ENCODE measurements at places on chromosomes 7 and 10.

GRCh38 chr7:96441436-96442084 lies 119.7 kb upstream of the SLC25A13 start:
- DNase-seq, result no peak

- DNase-seq, result no peak
Measured at GRCh38 chr7:92639966-92640365, 49.8 kb upstream of the FAM133B start.

DNA sequence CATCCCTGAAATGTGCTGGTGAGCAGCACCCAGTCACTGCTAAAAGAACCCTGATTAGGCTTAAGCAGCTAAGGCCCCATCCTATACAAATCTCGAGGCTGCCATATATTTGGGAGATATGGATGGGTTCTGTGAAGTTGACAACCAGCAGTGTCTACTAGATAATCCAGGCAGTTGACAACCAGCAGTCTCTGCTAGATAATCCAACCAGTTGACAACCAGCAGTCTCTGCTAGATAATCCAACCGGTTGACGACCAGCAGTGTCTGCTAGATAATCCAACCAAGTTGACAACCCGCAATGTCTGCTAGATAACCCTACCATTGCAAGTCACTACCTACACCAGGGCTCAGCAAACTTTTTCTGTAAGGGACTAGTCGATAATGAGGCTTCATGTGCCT lies 58.3 kb upstream of the KDM7A start:
- no peak for DNase-seq

GRCh38 chr10:80132299-80133139 lies at the start of gene PLAC9:
TSS of gene PLAC9 (plus strand) at chr10:80132730. CDS start at chr10:80132763, 33 bp downstream.
- DNase-seq, result no peak

- no peak for DNase-seq
Measured at GRCh38 chr7:63918986-63919385, 79.7 kb upstream of the ZNF722 start.

DNA sequence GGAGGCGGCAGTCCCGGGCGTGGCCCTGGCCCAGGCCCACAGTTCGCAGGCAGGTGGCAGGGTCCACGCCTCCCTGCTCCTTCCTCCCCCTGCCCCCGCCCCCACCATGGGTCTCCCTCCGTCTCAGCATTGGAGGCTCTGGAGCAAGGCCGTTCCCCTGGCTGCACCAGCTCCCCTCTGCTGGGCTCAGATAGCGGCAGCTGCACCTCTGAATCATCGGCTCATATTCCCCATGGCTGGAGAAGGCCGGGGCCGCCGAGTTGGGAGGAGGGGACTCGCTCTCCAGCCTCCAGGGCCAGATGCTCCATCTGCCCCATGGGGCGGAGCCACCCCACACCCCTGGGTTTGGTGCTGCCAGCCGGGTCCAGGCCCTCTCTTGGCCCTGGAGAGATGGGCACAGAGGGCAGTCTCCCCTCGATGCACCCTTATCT lies 145.0 kb downstream of the ELFN1 start:
- no peak for DNase-seq

- DNase-seq, result no peak
Measured at GRCh38 chr10:116270771-116271592, 2.0 kb downstream of the GFRA1 start.

DNA sequence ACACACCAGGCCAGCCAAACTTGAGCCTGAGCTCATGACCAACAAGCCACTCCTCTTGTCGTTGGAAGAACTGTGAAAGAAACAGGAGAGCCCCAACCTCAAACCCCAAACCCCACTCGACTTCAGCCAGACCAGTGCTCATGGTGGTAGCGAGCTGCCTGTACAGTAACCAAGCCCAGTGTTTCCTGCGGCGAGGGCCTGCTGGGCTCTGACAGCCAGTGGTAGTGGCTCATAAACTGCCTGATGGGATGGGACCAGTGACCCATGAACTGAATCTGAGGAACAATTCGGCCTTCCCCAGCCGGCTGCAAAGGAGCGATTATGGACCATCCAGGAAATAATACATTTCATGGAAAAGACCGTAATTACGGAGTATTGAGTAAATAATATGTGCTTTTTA lies 191.9 kb downstream of the RPS24 start:
- no peak for DNase-seq

- no peak for DNase-seq
Measured at GRCh38 chr10:62813981-62814380, 2.2 kb downstream of the EGR2 start.

- no peak for DNase-seq
Measured at GRCh38 chr10:2882628-2883027, 184.7 kb upstream of the PFKP start.

- no peak for DNase-seq
Measured at GRCh38 chr7:92260248-92260781, 14.5 kb downstream of the ANKIB1 start.

DNA sequence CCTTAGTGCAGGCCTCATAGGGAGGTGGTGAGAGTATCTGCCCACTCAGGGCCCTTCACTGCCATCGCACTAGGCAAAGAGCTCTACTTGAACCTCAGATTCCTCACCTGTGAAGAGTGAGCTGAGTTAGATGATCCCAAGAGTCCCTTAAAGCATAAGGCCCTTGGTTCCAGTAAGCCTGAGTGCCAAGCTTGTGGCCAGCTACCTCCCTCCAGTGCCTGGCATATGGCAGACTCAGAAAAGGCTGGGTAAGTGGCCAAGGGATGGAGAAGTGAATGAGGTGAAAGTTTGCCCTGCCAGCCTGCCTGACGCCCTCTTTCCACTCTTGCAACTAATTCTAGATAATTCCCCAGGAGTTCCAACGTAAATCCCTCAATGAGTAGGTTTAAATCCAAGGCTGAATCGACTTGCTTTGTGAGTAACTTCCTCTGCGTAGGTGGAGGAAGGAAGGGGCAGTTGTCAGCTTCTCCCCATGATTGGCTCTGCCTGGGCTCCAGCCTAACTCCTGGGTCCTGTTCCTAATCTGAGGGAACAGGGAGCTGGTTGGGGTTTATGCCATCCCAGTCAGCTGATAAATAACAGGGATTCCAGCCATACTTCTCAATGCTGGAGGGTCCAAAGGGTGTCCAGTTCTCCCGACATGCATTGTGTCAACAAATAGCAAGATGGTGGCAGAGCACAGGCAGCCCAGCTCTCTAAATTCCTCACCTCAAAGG lies 14.2 kb downstream of the DUSP5 start:
- DNase-seq, result no peak

GRCh38 chr7:129343099-129343700 lies 91.0 kb upstream of the STRIP2 start:
- DNase-seq, result no peak

DNA sequence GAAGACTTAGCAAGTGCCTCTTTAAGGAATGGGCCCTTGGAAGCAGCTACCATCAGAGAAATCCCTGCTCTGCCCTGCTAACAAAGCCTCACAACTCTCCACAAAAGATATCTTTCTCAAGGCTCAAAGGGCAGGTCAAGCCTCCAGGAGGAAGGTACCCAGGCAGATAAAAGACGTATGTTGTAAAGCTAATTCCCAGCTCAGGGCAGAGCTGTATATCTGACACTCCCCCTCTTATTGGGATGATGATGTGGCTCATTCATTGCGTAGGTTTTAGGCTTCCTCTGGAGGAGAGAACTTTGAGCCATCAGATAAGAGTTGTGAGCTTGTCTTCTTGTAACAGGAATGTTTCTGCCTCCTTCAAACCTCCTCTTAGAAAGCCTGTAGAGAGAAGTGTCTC lies 145.4 kb downstream of the CALN1 start:
- DNase-seq, result no peak

- DNase-seq, result no peak
Measured at GRCh38 chr10:88222881-88223280, 359.5 kb downstream of the PTEN start.

DNA sequence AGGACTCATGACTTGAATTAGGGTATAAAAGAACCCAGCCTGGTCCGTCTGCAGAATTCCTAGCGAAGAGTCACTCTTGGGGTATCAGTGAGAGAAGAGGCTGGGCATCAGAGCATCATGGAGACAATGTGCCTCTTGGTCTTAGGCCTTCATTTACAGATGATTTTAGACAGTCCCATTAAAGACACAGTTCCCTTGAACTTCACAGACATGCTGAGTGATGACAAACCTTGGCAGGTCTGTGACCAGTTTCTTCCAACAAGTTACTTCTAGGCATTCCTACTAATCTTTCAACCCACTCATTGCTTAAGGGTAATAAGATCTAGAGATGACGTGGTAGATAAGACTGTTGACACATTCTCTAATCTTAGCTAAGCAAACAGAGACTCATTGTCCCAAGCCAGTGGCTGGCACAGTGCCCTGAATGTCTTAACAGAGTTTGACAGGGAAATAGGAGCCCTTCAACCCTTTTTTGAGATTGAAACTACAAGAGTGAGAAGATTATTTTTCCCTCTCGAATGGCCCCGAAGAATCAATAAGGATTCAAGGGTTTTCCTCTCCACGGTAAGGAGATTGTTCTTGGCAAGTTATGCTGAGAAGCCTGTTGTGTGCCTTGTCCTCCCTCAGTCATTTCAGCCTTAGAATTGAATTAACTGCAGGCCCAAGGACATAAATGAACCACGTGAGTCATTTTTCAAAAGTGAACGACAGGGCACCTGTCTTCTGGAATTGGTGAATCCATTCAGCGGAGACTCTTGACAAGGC lies 281.1 kb downstream of the CCDC3 start:
- no peak for DNase-seq

GRCh38 chr7:142384493-142384922 lies 126.7 kb upstream of the PRSS58 start:
- no peak for DNase-seq

- peak; percentile 52 for DNase-seq
Measured at GRCh38 chr10:24920907-24921881, 31.2 kb downstream of the PRTFDC1 start.

- no peak for DNase-seq
Measured at GRCh38 chr10:114662646-114663217, 4.7 kb upstream of the ABLIM1 start.

DNA sequence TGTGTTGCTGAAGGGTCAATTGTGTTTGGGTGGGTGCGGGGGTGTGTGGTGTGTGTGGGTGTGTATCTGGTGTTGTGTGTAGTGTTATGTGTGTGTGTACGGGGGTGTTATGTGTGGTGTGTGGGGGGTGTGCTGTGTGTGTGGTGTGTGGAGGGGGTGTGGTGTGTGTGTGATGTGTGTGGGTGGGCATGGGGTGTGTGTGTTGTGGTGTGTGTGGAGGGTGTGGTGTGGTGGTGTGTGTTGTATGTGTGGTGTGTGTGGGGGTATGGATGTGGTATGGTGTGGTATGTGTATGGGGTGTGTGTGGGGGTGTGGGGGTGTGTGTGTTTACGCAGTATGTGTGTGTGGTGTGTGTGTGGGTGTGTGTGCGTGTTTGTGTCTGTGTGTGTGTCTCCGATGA lies 110.8 kb downstream of the ZNF22 start:
- no peak for DNase-seq

DNA sequence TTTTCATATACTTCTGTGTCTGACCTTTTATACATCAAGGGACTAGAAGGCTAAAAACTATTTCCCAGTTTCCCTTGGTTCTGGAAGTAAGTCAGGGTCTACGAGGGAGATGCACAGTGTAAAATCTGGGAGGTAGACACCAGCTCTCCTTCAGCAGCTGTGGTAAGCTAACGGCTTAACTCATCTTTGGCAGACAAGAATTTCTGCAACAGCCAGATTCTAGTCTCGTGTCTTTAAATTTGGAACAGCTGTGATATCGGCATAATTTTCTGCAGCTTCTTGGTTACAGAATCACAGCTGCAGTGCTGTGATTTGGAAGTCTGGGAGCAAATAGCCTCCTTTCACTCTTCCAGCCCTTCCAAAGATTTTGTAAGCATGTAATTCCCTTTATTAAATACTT lies 37.4 kb upstream of the ABCB4 start:
- DNase-seq, result no peak

- no peak for DNase-seq
Measured at GRCh38 chr10:121927318-121927840, 452 bp downstream of the ATE1 start.

DNA sequence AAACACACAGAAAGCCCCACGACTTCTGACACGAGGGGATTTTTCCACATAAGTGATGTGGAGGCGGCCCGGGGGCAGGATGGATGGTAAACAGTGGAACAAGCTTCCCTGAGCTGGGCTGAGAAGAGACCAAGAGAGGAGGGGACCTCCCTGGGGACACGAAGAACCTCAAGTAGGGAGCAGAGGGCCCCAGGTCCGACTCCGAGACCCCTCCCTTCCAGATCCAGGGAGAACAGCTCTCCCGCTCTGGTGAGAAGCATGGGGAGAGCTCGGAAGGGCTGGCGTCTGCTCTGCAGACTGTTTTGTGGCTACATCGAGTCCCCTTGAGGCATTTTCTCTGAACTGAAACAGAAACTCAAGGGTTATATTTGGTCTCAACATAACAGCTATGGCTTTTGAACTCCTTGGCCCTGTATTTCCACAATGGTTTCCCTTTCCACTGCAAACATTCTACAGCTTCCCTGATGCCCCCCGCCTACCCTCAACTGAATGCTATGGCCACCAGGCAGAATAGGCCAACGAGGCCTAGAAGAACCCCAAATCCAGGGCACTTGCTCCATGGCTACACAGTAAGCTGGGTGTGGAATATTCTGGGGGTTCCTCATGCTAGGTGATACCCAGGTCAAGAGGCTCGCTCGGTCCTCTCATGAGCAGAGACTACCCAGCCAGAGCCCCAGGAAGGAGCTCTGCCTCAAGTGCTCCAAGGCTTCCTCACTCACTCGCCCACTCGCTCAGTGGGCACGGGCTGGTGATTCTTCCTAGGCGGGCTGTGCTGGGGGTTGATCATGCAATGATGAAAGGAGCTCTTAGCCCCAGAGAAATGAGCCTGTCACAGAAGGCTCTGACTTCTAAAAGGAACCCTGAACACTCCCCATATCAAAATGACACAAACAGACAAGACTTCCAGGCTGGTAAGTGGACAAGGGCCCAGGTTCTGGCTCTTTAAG lies 47.5 kb downstream of the FAM53B start:
- DNase-seq, result no peak

DNA sequence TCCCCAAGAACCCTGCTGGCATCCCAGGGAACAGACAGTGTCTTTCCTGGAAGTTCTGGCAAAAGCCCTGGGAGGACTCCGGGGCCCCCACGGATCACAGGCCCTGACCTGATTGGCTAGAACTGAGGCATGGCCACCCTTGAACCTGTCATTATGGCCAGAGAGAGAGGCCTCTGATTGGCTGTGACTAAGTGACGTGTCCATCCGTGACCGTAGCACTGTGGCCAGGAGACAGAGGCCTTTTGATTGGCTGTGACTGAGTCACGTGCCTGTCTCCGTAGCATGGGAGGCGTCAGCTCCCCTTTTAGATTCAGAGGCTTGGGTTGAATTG lies 163.8 kb downstream of the RGS10 start:
- DNase-seq, result no peak

DNA sequence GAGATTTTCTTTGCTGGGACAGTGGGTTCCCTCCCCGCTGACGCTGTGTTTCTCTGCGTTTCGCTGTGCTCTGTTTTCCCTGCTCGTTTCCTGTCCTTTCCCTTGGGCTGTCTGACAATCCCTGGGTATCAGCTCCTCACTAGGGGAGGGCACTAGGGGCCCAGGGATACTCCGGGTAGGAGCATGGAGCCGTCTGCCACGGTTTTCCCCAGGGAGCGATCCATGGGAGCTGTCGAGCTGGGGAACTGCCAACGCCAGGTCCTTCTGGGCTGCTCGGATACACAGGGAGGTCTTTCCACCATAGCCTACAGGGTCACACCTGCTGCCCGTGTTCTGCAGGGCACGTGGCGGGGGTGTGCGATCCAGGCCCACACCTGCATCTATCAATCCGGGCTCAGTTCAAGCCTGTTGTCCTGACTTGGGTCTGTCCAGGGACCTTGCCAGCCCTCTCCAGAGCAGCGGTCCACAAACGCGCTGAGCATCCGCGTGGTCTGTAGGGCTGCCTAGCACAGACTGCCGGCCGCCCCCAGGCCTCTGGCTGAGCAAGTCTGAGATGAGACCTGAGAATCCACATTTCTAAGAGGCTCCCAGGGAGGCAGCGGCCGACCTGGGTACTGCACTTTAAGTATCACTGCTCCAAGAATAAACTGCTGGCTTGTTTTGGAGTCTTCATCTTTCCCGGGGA lies 263.1 kb downstream of the ELFN1 start:
- no peak for DNase-seq

All from activated T-helper 9 cell treated with anti-CD3 and anti-CD28 coated beads, Interleukin-2, amount 50 U/mL, for 16 hours (primary cell).